ENCODE measurements at places on chromosomes 3 and 15. TPM values are rescaled to one million over a fixed set of nuclear protein-coding genes. Genes with fewer than 3 reads are reported as not detected.

Gene CGNL1
- total RNA-seq = 15.2 TPM

Gene C3orf70
- 1.4 TPM for total RNA-seq

Gene CCDC33
- total RNA-seq = not detected

GRCh38 chr15:80309769-80310384, 57.9 kb upstream of the CTXND1 start:
- no peak for DNase-seq

DNA sequence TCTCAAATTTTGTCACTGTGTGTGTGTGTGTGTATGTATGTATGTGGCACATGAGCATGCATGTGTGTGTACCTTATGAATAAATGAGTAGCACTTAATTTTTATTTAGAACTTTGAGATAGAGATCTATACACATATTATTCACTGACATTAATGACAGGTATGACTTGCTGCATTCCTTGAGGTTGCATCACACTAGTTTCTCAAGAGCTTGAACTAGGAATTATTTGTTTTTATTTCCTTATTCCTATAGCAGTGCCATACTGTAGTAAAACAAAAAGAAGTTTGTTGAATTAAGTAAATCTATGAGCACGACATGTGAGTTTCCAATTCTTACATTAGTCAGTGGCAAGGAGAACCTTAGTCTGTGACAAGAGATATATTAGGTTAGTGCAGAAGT, 943.9 kb downstream of the ROBO1 start:
- no peak for DNase-seq

DNA sequence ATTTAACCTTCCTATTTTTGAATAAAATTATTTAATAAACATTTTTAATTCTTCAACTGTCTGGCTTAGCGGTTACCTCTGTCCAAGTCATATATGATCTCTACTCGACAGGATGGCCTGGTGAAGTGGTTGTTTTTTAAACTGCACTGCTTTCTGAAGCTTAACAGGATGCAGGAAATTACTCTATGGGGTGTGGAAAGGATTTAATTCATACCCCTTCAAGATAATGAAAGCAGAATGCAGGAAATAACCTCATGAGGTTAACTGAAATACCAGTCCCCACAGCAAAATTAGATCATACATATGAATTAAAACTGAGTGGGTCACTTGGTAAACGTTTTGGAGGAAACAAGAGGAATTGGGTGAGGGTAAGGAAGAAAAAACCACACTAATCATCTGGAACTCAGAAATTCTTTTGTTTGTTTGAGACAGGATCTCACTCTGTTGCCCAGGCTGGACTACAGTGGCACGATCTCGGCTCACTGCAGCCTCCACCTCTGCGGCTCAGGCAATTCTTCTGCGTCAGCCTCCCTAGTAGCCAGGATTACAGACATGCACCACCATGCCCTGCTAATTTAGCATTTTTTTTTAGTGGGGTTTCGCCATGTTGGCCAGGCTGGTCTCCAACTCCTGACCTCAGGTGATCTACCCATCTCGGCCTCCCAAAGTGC, 50.1 kb downstream of the LYSMD4 start:
- DNase-seq = no peak

- no peak for DNase-seq
Observed at GRCh38 chr3:133940536-133940935, 44.9 kb upstream of the RAB6B start.

DNA sequence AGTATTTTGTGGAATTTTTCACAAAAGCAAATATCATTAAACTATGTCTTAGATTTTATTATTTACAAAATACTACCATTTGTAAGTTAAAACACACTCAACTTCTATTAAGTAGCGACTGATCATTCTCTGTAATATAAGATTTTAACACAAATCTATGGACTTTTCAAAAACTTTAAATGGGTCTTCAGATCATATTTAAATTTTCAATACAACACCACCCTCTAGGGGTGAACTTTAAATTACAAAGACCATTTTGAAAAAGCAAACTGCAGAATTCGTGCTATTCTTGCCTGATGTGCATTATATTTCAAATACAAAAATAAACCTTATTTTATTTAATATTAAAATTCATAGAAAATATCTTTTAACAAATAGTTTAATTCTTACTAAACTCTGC, 8.2 kb upstream of the VGLL4 start:
- DNase-seq = no peak

DNA sequence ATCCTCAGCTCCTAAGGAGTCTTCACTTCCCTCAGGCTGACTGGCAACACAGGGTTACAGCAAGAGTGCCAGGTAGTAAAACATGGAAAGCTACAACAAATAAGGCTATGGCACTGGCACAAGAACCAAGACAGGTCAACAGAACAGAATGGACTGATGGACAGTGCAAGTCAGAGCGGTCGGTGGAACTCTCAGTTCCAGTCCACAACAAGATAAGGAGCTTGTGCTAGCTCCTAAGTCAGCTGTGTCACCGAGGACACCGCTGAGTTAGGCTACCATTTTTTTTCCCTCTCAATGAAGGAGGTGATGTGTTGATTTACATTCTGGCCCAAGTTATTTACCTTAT, 55.9 kb upstream of the LIMD1 start:
- no peak for DNase-seq

DNA sequence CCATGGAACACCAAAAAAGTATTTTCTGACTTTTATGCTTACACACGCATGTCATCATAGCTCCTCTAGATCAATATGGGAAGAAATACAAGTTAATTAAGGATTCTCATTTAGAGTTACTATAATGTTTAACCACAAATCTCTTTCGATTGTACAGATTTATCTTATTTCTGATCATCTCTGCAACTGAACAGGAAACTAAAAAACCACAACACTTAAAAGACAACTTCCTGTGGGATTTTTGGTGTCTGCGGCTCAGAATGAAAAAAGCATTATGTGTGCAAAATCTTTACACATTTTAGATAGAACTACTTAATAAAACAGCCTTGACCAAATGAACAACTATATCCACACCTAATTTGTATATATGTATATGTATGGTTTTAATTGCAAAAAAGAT, 3.0 kb upstream of the TJP1 start:
- DNase-seq = no peak

DNA sequence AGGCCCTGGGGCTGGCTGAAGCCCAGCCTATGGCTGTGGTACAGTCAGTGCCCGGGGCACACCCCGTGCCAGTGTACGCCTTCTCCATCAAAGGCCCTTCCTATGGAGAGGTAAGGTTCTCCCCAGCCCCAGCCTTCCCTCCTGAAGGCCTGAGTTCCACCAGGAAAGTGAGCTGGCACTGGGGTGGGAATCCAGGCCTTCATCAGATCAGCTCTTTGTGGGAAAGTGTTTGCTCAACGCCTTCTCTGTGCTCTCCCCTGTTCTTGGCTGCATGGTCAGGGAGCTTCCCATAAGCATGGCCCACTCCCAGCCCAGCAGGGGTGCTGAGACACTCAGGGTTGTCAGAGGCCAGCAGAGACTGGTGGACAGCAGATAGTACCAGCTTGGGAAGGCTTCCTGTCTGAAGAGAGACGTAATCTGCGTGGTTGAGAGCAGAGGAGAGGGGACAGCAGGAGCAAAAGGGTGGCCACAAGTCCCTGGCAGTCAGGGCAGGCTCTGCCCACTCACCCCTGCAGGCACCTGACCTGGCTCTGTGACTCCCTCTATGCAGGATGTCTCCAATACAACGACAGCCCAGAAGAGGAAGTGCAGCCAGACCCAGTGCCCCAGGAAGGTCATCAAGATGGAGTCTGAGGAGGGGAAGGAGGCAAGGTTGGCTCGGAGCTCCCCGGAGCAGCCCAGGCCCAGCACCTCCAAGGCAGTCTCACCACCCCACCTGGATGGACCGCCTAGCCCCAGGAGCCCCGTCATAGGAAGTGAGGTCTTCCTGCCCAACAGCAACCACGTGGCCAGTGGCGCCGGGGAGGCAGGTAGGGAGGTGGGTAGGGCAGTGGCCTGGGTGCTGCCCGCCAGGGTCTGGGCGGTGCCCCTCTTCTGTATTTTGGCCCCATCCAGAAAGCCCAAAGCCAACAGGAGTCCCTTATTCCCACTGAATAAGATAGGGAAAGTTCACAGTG, 38.4 kb downstream of the PML start:
- DNase-seq = no peak

DNA sequence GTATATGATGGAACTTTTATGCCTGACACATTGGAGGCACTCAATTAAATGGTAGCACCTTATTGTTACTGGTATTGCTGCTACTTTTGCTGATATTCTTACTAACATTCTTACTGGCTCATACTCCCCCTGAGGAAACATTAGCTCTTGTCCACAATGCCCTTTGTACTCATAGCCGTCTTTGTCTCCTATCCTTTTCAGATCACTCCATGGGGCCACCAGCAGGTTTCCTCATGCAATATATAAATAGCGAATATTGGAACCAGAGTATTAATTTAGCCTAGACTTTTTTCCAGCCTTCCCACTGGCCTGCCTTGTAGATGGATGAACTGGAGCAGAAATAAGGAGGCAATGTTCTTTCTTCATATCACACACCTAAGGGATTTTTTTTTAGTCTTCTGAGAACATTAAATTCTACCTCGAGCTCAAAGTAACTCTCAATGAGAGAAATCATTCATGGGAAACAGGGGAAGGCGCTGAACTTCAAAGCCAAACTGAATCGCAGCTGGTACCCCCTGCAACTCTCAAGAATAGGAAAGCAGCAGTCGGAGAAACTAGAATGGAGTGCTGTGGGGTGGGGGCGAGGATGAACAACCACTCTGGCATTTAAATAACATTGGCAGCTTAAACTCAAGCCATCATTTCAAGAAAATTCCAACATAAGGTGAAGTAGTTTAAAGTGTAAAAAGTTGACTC, 300.3 kb downstream of the TAFA4 start:
- DNase-seq = no peak

- no peak for DNase-seq
Observed at GRCh38 chr3:45915518-45916231, 27.6 kb upstream of the CXCR6 start.

DNA sequence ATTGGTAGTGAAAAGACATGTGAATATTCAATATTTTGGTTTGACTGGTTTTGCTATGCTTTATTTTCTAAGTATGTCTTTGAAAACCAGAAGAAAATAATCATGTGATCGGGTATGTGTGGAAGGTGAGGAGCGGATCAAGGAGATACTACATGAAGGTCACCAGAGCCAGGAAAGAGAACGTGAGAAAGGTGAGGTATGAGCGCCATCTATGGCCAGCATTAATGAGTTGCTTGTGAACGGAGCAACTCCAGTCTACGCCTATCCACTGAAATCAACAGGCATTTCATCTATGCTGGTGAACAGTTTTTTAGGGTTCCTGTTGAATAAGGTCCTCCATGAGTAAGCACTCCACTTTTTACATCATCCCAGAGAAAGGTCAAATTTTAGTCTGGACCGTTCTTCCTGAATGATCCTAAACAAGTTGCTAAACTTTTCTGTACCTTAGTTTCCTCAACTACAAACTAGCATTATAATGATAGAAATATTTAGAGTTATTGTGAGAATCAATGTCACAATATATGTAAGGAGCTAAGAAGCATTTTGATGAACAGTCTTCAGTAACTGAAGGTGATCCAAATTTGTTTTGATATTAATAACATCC, 1435.2 kb upstream of the CADM2 start:
- no peak for DNase-seq

- DNase-seq = no peak
Observed at GRCh38 chr3:192700885-192701284, 26.5 kb downstream of the FGF12 start.

DNA sequence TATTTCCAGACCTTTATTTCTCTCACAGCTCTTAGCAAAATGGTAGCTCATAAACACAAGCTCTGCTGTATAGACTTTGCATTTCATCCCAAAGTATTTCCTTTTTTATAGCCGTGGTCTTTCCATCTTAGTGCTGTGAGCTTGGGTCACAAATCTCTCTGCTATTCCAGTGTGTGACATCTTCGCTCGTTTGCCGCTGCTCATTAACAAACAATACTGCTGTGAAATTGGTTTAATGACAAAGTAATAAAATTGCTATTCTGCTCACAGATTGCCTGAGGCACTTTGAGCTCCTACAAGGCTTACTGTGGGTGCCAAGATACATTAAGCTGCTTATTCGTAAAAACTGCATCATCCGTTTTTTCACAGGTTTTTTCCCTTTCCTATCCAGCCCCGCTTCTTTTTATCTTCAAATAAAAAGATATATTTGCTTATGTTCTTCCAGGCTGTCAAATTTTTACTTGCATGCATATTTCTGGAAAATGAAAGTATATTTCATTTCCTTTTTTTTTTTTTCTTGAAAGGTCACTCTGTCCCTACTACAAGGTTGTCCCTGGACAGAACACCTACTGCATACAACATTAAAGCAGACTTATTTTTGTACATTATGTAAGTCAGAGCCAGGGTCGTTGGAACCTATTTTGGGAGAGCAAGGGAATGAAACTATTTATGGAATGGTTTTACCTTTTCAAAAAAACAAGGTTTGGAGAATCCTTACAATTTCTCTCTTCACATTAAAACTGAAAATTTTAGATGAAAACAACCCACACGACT, 174.5 kb downstream of the MEIS2 start:
- no peak for DNase-seq

DNA sequence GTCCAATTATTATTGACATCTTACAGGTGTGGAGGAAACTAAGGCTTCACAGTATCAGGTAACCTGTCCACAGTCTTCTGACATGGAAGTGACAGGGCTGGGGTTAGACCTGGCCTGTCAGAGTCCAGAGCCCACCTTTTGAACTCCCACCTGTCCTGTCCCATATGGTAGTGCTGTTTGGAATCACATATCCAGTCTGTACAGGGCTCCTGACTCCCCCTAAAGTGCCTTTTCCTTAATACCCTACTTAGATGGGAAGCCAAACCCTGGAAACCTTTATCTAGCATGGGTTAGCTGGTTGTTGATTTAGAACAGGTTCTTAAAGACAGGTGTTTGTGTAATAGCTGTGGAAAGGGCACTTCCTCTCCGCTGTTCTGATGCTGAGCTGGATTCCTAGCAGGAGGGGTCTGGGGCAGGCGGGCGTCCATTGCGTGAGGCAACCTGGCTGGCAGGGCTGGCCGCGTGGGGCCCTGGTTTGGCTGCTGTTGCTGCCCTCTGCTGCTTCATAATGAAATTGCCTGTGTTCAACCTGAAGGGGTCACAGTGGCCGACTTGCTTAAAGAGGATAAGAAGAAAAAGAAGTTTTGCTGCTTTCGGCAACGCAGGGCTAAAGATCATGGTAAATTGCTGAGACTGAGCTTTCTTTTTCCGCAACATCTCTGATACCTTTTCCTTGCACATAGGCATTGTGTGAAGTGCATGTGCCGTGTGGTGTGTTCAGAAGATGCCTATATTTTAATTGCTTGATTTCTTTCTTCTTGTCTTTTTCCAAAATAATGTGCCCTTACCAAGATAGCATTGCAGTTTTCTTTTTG, 136.2 kb downstream of the CHDH start:
- DNase-seq = peak; percentile 84

Measured in left ventricle myocardium superior (tissue), 1 donor.